CD8-positive, alpha-beta T cell (primary cell): ENCODE measurements at places on chromosomes 7 and 10. TPM values are rescaled to one million over a fixed set of nuclear protein-coding genes. Genes with fewer than 3 reads are reported as not detected.
A peak's percentile ranks its signal among the peaks of the same experiment; 100 is the strongest.

DNA sequence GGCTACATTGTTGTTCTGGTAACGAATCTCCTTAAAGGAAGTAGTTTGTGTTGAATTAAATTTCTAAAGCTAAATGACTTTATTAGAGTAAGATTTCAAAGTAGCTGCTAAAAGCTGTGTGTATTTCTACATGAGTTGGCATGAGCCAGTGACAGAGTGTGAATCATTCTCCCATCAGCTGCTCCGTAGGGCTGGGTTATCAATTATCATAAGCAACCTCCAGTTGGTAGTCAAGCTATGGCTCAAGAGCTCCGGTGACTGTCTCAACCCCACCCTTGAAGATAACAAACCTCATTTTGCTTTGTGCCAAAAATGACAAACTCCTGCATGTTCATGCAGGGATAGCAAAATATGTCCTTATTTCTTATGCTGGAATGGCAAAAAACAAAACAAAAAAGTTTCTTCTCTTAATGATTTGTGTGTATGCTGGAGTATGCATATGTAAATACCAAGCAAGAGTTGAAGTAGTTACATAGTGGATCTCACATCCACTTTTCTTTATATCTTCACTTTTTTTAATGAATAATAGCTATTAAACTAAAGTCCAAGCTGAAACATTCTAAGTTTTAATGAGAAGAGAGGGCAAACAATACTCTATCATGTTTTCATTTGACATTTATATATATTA is 249.4 kb downstream of the CACNA2D1 start:
- no peak for DNase-seq

- DNase-seq: no peak
These were observed 49.5 kb upstream of the PHYHIPL start for GRCh38 chr10:59126991-59127390.

GRCh38 chr10:14126697-14127440 is 203.9 kb downstream of the FRMD4A start:
- no peak for DNase-seq

- DNase-seq: peak; percentile 38
These were observed 2.2 kb downstream of the CFAP46 start for GRCh38 chr10:132939957-132940790.

DNA sequence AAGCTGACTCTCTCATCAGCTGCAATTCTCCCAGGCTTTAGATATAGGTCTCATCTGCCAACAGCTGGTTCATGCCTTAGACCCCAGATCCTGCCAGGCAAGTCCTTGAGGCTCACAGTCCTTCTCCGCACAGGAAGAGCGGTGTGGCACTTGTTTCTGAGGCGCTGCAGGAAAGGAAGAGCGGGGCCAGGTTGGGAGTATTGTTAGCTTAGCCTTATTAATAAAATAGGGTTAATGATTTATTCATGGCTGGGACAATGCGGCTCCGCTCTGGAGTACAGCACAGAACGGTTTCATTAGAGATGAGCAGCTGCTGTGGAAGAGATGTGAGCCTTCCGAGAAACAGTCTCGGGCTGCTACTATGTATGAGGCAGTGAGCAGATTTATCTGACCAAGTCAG is 78.1 kb downstream of the FZD1 start:
- no peak for DNase-seq

GRCh38 chr10:97494863-97495506 is 3.2 kb downstream of the MMS19 start:
- peak; percentile 41 for DNase-seq

- no peak for DNase-seq
These were observed 62.6 kb downstream of the ELFN1 start for GRCh38 chr7:1732645-1733044.

- no peak for DNase-seq
These were observed 89.8 kb upstream of the NPVF start for GRCh38 chr7:25318047-25318446.

- no peak for DNase-seq
These were observed 70.4 kb downstream of the CDH23 start for GRCh38 chr10:71467161-71467560.

GRCh38 chr7:139842401-139843210 is 13.5 kb downstream of the TBXAS1 start:
- DNase-seq: no peak

- no peak for DNase-seq
These were observed 495.8 kb downstream of the PARD3 start for GRCh38 chr10:34319197-34319846.

DNA sequence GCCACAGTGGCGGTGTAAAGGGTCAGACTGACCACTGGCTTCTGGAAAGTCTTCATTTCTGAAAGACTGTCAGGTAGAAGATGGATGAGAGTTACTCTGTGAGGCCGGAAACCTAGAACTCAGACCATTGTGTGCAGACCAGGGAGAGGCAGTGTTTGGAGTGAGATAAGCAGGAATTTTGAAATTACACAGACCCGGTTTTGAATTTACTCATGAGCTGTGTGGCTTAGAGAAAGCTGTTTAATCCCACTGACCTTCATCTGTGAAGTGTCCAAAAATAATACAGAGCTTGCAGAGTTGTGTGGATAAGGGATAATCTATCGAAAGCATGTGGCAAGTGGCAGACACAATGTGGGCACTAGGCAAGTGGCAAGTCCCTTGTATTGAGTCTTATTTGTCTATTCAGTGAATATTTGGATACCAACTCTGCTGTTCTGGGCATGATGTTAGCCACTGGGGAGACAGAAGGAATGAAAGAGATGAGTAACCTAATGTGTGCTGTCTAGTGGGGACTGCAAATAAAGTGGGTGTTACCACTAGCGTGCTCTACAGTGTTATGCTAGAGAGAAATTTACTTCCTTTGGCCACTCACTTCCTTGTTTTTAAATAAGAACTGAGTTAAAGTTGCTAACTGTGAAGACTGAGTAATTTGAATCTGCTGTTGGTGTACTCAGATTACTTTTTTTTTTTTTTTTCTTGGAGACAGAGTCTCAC is 69.4 kb downstream of the KIAA1217 start:
- no peak for DNase-seq

- DNase-seq: no peak
These were observed 3.9 kb downstream of the COG5 start for GRCh38 chr7:107559864-107560263.

DNA sequence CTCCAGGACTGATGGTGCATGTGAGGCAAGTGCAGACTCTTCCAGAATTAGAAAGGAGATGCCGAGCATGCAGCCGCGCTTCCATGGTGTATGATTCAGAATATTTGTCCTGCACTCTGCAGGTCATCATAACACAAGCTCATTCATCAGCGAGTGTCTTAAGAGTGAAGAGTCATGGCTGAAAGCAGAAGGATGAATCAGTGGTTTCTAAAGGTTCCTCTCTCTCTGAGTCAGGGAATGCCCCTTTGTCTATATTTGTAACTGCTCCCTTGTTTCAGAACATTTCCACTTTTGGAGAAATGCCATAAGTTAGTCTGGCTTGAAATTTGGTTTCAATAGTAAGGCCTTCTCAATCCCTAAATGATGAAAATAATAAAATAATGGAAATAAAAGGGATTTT is 52.3 kb downstream of the HECW1 start:
- no peak for DNase-seq

DNA sequence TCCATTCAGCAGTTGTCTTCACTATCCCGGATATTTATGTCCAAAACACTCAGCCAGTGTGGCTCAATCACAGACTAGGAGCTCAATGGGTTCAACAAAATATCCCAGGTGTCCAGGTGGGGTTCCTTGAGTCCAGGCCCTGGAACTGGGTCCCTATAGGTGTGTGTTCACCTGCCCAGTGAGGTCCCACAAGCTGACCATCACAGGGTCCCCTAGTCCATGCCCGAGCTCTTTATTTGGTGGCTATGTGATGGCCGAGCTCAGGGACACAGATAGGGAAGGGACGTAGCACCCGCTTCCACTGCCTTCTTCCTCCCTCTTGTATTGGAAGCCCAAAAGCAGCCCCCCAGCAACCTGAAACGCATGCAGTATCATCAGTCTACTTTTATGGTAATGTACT is 78.9 kb upstream of the DDC start:
- DNase-seq: no peak

- no peak for DNase-seq
These were observed 8.7 kb downstream of the ELFN1 start for GRCh38 chr7:1678571-1679325.

DNA sequence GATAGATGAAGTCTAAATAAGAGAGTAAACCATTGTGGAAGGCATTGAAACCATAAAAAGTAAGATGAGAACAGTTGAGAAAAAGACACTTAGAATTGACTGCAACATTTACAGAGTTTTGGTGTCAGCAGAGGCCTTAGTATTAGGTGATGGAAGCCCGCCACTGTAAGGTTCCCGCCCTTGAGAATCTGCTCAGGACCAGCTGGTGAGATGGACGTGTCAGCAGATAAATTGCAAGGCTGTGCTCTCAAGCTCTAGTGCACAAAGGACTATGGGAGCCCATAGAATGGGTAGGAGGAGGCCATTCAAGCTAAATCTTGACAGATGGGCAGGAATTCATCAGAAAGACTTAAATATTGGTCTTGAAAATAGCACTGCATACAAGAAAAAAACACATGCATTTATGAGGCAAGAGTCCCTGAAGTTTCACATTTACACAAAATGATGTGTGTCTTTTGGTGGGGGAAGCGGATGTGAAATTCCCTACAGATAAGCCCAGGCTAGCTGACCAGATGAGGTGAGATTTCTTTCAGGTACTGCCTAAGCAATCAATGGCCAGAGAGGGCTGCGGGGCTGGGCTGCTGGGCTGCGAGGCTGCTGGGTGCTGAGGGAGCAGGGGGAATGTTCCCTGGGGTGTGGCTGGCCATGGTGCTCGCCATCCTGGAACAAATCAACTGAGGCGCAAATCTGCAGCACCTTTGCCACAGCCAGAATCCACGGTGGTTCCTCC is 42.5 kb downstream of the SYPL1 start:
- no peak for DNase-seq

- DNase-seq: no peak
These were observed 243.1 kb downstream of the ZMYND11 start for GRCh38 chr10:378230-378929.

DNA sequence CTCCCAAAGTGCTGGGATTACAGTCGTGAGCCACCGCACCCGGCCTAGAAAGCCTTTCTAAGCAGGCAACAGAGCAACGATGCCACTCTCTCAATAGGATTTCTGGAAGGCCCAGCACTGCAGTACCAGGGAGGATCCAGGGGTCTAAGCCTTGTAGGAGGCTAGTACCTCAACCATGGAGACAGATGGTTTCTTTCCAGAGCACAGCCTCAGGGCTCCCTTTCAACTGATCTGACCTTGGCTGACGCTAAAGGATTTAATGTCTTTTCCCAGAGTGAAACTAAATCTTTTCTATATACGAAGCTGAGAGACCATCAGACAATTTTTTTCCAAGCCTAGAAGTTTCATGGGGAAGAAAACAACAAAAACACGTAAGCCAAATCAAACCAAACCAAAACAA is 78.0 kb downstream of the WDR11 start:
- no peak for DNase-seq

- DNase-seq: no peak
These were observed 71.7 kb downstream of the CREB5 start for GRCh38 chr7:28483908-28484605.

GRCh38 chr10:77428691-77429395 is 208.8 kb downstream of the KCNMA1 start:
- no peak for DNase-seq

DNA sequence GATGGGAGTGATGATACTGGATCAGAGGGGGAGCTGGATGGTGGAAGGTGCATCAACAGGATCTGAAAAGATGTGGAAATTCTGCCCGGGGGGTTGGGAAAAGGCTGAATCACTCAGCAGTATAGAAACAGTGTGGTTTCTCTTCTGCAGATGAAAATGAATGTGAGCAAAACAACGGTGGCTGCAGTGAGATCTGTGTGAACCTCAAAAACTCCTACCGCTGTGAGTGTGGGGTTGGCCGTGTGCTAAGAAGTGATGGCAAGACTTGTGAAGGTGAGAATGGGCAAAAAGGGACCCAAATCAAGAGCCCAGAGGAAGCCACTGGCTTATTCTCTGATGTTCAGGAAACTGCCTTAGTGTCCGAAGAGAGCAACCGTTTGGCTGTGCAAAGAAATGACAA is 12.9 kb downstream of the OIT3 start:
- no peak for DNase-seq

- peak; percentile 60 for DNase-seq
These were observed 28.6 kb upstream of the SLC16A12 start for GRCh38 chr10:89563861-89564478.

- no peak for DNase-seq
These were observed 61.1 kb downstream of the VWA2 start for GRCh38 chr10:114300036-114300645.

DNA sequence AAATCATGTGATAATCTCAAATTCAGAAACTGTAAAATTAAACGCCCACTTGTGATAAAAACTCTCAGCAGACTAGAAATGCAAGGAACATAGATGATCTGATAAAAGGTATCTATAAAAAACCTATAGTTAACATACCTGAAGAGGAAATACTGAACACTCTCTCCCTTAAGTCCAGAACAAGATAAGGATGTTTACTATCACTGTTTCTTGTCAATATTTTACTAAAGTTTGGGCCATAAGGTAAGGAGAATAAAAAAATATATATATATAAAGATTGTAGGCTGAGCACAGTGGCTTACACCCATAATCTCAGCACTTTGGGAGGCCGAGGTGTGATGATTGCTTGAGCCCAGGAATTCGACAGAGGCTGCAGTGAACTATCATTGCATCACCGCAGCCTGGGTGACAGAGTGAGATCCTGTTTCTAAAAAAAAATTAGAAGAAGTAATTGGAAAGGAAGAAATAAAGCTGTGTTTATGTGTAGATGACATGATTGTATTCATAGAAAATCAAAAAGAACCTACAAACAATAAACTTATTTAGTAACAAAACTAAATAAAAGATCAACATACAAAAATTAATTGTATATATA is 28.4 kb downstream of the MPLKIP start:
- no peak for DNase-seq

GRCh38 chr7:150420242-150420641 is 30.2 kb upstream of the GIMAP8 start:
- DNase-seq: no peak

The INMT gene
- total RNA-seq: not detected

The CCDC3 gene
- not detected for total RNA-seq

The CRYGN gene
- not detected for total RNA-seq

The RGR gene
- total RNA-seq: not detected

The MSS51 gene
- 0.49 TPM for total RNA-seq

The HYAL4 gene
- total RNA-seq: not detected

The HOXA1 gene
- 0.79 TPM for total RNA-seq

The OLAH gene
- not detected for total RNA-seq

The ZPBP gene
- not detected for total RNA-seq

The MYOZ1 gene
- not detected for total RNA-seq

The KAT6B gene
- 74.7 TPM for total RNA-seq

The GBX1 gene
- total RNA-seq: not detected

The AVPI1 gene
- 13.7 TPM for total RNA-seq

The AGBL3 gene
- total RNA-seq: 2.8 TPM

The FRAT2 gene
- total RNA-seq: 20.8 TPM

The GPR22 gene
- total RNA-seq: not detected

The CYP3A7 gene
- total RNA-seq: not detected

The PPP1R17 gene
- not detected for total RNA-seq

The AMPH gene
- total RNA-seq: not detected

The CNTNAP2 gene
- total RNA-seq: 0.08 TPM

The MLXIPL gene
- total RNA-seq: not detected

The NPC1L1 gene
- 0.06 TPM for total RNA-seq
